ENCODE measurements at places on chromosomes 6 and 20.

GRCh38 chr20:12874933-12875332, 133.8 kb upstream of the SPTLC3 start:
- DNase-seq = no peak

- no peak for DNase-seq
Measured at GRCh38 chr6:71537717-71538116, 249.1 kb downstream of the OGFRL1 start.

DNA sequence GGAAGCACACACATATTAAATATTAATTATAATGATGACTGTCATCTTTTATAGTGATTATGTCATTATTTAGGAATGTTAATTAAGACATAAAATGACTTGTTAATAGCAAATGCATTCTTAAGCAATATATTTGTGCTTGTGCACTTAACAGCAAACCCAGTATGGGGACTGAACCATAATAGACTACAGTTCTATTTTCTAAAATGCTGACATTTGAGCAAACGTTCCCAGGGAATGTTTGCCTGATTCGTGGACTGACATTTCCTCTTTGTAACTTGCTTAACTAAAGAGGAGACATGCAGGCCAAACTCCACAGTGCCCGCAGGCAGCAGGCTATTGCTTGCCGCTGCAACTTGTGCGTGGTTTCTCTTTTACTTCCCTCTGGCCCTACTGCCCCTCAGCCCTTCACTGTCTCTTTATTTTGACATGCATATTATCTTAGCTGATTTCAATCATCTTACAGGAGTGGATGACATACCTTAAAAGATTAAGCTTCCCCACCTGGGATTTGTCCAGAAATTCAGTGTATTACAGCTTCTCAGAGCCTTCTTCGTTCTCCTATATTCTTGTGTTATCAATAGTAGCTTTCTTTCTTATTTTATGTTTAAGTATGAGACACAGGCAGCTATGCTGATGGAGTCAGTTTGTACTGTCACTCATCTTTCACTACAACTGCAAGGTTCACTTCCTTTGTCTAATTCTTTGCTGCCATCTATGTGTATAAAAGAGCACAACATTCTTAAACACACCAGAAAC, 141.5 kb downstream of the GMDS start:
- peak; percentile 63 for DNase-seq

GRCh38 chr6:138959521-138959920, 28.5 kb downstream of the REPS1 start:
- no peak for DNase-seq

GRCh38 chr6:116387374-116387773, 16.6 kb downstream of the DSE start:
- no peak for DNase-seq

DNA sequence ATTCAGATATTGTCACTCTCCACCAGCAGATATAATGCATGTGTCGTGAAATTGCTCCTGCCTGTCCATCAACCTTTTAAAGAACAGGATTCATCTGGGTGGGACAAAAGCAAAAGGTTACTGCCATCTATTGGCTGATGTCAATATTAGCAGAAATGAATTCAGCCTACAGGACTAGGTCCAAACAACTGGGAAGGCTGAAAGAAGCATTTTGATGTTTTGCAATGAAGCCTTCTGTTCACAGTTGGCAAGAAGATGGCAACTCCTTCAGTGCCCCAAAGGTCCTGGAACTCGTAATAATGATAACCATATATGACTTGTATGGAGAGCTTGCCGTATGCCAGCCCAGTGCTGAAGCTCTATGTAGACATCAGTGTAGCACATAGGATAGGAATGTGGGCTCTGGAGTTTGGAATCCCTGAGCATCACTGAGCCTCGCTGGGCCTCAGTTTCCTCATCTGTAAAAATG, 7.5 kb downstream of the BCAS1 start:
- peak; percentile 53 for DNase-seq

DNA sequence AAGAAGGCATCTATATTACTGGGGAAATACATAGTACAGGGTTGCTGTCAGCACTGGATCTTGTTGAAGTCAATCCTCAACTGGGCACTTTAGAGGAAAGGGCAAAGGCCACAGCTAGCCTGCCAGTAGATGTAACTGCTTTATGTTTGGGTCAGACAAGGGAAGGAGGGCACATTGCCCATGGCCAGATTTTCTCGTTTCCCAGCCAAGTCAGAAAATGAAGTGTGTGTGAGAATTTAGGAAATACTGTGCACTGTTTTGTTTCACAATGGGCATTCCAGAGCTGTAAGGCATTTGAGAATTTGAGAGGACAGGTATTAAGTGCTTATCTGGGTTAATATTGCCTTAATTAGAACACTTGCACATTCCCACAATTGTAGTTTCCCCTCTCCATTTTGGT, 183.9 kb upstream of the MCHR2 start:
- DNase-seq = peak; percentile 8

Measured in fibroblast of the conjunctiva (primary cell).